CD4-positive, alpha-beta T cell treated with Interleukin-6 at 100 ng/mL for 8 hours (primary cell): ENCODE measurements at places on chromosomes 4 and X.

GRCh38 chrX:29376584-29376983 lies 789.3 kb downstream of the IL1RAPL1 start:
- DNase-seq: no peak

- no peak for DNase-seq
Measured at GRCh38 chr4:144171697-144172096, 31.2 kb upstream of the GYPA start.

DNA sequence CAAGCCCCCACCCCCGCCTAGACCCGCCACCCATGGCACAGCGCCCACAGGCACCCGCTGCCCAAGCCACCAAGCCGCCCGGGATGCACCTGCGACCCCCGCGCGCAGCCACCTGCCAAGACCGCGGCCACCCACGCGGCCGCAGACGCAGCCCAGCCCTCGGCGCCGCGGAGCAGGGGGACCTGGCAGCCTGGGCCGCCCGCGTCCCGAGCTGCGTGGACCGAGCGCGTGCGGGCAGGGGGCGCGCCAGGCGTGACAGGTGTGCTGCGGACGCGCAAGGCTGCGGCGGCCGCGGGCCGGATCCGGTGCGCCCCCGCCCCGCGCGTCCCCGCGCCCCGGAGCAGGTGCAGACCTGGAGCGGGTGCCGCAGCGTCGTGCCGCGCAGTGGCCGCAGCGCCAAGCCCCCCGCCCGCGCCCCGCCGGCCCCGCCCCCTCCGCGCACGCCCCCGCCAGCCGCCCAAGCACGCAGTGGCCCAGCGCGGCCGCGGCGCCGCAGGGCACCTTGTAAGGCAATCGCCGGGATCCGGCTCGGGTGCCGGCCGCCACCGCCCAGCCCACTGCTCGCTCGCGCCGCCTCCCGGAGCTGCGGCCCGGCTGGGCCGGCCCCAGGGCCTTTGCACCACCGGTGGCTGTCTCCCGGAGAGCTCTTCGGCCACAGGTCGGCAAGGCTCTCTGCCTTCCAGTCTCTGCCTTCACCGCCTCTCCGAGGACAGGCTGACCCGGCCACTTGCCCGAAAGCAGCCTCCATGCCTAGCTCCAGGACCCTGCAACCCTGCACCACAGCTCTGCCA lies at the start of gene PNCK:
Gene PNCK (minus strand): TSS at position 386 of the 791 bp plus-strand sequence. CDS start 737 bp downstream, outside the sequence.
- DNase-seq: no peak

DNA sequence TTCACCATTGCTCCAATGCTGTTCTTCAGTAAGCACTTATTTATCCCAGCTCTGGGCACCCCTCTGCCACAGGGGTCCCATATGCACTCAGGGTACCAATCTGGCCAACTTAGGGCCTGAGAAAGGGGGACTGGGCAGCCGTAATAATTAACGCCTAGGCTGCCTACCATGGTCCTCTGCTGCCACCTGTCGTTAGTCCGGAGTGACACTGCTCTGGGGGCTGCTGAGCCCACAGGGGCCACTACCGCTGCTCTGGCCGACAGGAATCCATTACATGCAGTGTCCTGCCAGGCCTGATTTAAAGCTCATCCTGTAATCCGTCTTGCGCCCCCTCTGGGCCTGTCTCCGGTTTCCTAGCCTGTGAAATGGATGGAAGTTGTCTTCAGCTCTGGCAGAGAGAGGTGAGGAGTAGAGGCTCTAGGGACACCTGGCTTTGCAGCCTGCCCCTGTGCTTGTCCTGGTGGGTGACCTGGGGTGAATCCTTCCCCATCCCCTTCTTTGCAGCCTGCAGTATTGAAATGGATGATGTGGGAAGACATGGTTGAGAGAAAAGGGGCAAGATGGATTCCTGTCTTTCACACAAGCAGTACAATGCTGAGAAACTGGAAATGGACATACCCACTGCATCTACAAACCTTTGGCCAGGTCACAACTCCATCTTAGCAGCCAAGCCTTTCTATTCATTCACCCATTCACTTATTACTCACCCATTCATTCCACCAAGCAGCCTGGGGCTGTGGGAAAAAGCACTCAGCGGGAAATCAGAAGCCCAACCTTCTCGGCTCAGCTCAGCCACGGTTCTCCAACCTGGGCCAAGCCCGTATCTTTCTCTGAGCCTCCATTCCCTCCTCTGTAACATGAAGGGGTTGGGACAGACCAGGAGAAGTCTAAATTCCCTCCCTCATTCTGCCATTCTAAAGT lies 116.3 kb upstream of the NALF2 start:
- DNase-seq: no peak

DNA sequence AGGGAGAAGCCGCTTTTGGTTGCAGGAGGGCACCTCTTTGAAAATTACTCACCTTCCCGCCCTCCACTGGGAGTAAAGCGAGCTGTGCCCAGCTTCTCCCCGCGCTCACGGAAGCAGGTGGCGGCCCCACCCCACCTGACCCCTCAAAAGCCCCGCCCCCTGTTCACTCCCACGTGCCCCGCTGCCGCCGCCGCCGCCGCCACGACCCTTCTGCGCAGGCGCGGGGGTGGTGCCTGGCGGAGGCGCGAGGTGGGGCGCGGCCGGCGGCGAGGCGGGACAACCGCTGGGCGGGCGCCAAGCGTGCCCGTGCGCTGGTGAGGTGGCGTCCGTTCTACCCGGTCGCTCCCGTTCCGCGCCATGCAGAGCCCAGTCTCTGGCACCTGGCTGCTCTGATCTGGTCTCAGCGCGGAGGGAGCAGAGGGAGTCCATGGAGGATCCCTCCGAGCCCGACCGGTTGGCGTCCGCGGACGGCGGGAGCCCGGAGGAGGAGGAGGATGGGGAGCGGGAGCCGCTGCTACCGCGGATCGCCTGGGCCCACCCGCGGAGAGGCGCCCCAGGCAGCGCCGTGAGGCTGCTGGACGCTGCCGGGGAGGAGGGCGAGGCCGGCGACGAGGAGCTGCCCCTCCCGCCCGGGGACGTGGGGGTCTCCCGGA lies at the start of gene PI4K2B:
Gene PI4K2B (plus strand): TSS at position 297 of the 653 bp plus-strand sequence. CDS start 131 bp downstream, at position 428.
- peak; percentile 94 for DNase-seq

- peak; percentile 40 for DNase-seq
Measured at GRCh38 chrX:46573331-46573891, at the start of gene CHST7. TSS of gene CHST7 (plus strand) at chrX:46573765. CDS start at chrX:46573932, 167 bp downstream.

DNA sequence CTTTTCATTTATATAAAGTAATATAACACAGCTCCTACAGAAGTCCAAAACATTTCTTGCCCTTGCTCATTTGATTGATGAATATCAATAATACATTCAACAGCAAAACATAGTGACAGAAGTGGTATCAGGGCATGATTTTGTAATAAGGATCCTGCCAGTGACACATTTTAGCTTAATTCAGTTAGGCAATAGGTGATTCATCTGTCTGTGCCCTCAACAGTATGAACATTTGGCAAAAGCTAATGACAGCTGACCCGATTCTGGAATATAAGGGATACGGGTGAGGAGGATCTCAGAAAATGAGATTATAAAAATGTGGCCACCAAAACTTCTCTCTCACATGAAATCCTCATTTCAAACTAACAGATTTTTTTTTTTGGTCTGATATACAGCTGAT lies 294.0 kb downstream of the CAMK2D start:
- no peak for DNase-seq

GRCh38 chr4:51997647-51998046 lies 22.5 kb downstream of the LRRC66 start:
- no peak for DNase-seq

DNA sequence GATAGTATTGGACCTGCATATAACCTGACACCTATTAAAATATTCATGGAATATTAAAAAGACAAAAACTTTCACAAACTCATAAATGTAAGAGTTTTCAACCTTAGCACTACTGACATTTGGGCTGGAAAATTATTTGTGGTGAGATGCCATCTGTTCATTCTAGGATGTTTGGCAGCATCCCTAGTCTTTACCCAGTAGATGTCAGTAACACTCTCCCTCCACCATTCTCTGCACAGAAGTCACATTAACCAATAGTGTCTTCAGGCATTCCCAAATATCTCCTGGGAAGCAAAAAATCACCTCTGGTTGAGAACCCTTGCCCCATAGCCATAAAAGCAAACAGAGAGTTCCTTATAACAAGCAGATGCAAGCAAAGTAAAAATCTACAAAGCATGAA lies 41.4 kb upstream of the NDST4 start:
- DNase-seq: no peak

- no peak for DNase-seq
Measured at GRCh38 chrX:149060921-149061320, 444.2 kb downstream of the IDS start.

DNA sequence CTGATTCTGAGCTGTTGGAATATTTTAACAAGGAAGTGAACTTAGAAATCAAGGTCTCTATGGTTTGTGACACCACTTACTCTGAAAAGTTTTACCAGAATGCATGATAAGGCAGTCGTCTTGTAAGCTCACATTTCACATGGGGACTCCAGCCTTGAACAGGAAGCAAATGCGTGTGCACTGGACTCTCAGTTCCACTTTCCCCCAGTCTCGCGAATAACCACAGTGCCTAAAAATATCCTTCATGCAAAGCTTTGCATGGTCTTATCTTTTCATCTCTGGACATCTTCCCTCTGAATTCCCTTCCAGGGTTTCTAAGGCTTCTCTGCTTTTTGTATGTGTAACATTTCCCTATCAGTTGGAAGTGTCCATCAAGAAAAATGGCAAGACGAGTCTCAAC lies 581.8 kb downstream of the NLGN4X start:
- DNase-seq: no peak

- peak; percentile 28 for DNase-seq
Measured at GRCh38 chr4:104966349-104967033, 180.2 kb upstream of the TET2 start.
